ENCODE measurements at places on chromosomes 13 and 19.
A peak's percentile ranks its signal among the peaks of the same experiment; 100 is the strongest.

GRCh38 chr19:57802269-57802668, 12.4 kb downstream of the ZNF552 start:
- DNase-seq, result no peak

GRCh38 chr19:49570138-49570856, 10.1 kb downstream of the NOSIP start:
- DNase-seq, result peak; percentile 88

- no peak for DNase-seq
Measured at GRCh38 chr19:51099047-51099382, 9.2 kb downstream of the CTU1 start.

- DNase-seq, result peak; percentile 53
Measured at GRCh38 chr19:16441661-16442162, 30.1 kb downstream of the EPS15L1 start.

DNA sequence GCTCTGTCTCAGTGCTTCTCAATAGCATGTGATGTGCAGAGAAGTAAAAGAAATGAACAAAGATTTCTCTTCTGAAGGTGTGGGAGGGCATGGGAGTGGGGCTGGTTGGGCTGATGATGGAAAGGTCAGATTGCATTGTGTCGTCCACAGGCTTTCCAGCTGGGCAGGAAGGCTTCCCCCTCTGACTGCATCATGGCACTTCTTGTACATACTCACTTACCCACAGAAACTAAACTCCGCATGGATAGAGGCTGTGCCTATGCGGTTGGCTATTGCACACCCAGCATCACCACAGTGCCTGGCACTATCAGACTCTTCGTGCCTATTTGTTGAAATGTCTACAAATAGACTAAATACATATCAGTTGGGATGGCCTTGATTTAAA, 24.4 kb upstream of the TNFSF11 start:
- no peak for DNase-seq

GRCh38 chr19:12774588-12775555, at the start of gene HOOK2:
HOOK2 (minus strand) TSS chr19:12775552; CDS start chr19:12775449, 103 bp downstream.
- DNase-seq, result no peak
